Posterior vena cava (tissue), 2 donors: ENCODE measurements at places on chromosomes 7 and 10.
A peak's percentile ranks its signal among the peaks of the same experiment; 100 is the strongest.

DNA sequence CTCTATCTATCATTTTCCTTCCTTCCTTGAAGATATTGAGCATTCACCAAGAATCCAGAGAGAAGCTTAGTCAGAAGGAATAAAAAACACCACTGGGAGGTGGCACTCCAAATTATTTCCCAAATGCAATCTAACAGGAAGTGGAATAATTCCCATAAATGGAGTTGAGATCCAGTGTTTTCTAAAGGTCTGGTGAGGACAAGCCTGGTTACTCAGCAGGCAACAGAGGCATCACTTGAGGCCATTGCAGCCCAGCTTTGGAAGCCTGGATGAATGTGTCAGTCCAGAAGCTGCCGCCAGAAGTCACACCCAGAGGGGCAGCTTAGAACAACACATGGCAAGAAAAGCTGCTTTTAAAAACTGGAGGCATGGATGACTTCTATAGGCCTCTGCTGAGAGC is 288.9 kb upstream of the KLF6 start:
- DNase-seq, result peak; percentile 85

- DNase-seq, result no peak
Observed at GRCh38 chr7:142152076-142152475, 40.6 kb downstream of the MGAM2 start.

- no peak for DNase-seq
Observed at GRCh38 chr10:19620811-19621210, 195.4 kb upstream of the PLXDC2 start.

- no peak for DNase-seq
Observed at GRCh38 chr10:93435621-93436397, 46.3 kb downstream of the MYOF start.

- no peak for DNase-seq
Observed at GRCh38 chr10:64586934-64587503, 1065.8 kb downstream of the REEP3 start.

- DNase-seq, result no peak
Observed at GRCh38 chr10:93030409-93030808, 30.2 kb upstream of the CYP26C1 start.

DNA sequence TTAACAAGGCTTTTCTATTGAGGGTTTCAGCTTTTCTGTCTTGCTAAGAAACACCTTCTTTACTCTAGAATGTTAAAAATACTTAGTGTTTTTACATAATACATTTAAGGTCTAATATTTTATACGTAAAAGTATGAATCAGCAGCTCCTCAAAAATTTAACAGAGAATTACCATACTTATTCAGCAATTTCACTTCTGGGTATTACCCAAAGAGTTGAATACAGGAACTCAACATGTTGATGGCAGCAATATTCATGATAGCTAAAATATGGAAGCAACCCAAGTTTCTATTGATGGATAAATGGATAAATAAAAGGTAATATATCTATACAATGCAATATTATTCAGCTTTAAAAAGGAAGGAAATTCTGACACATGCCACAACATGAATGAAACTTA is 9.7 kb upstream of the OR13A1 start:
- DNase-seq, result no peak

- no peak for DNase-seq
Observed at GRCh38 chr7:137703291-137704010, 143.3 kb downstream of the DGKI start.

- DNase-seq, result no peak
Observed at GRCh38 chr7:36635091-36635490, 89.2 kb downstream of the AOAH start.
